Esophagus muscularis mucosa (tissue), 4 donors: ENCODE measurements at places on chromosomes 11 and 22. TPM values are rescaled to one million over a fixed set of nuclear protein-coding genes. Genes with fewer than 3 reads are reported as not detected.

The APOA4 gene
- total RNA-seq, result 0.40 TPM

The DDI1 gene
- total RNA-seq, result not detected

The SLC22A12 gene
- not detected for total RNA-seq

The RNF215 gene
- total RNA-seq, result 17.0 TPM

The C11orf86 gene
- total RNA-seq, result not detected

The PAK1 gene
- 42.5 TPM for total RNA-seq

The JAML gene
- 8.9 TPM for total RNA-seq

The KRTAP5-6 gene
- total RNA-seq, result not detected

The FGF4 gene
- total RNA-seq, result not detected

The RFPL1 gene
- total RNA-seq, result not detected

The ROBO4 gene
- total RNA-seq, result 49.8 TPM

The PITPNM1 gene
- total RNA-seq, result 15.6 TPM

- DNase-seq, result no peak
Measured at GRCh38 chr22:41334215-41334614, 32.9 kb downstream of the ZC3H7B start.

DNA sequence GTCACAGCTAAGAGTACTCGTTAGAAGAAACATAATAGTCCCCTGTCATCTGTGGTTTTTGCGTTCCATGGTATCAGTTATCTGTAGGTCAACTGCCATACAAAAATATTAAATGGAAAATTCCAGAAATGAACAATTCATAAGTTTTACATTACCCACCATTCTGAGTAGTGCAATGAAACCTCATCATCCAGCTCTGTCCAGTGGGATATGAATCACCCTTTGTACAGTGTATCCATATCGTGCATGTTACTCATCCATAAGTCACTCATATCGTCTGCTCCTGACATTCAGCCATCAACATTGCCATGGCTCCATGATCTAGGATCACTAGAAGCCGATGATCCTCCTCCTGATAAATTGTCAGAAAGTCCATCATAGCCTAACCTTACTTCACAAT lies 174.9 kb upstream of the C11orf87 start:
- DNase-seq, result no peak

DNA sequence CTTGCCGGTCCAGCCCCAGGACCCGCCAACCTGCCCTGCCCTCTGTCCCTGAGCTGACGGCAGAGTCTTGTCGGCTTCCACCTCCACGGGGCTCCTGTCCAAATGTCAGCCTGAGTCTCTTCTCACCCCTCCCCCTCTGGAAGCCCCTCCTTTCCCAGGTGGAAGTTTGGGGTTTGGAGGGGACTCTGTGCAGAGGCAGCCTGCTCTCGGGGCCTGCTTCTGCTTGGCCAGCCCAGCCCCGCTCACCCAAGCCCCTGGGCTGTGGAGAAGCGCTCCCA lies 31.0 kb downstream of the CTTN start:
- no peak for DNase-seq

- DNase-seq, result no peak
Measured at GRCh38 chr11:47565340-47566148, at the start of gene PTPMT1. Gene PTPMT1 (plus strand): TSS chr11:47565599. CDS start chr11:47565623, 24 bp downstream.

DNA sequence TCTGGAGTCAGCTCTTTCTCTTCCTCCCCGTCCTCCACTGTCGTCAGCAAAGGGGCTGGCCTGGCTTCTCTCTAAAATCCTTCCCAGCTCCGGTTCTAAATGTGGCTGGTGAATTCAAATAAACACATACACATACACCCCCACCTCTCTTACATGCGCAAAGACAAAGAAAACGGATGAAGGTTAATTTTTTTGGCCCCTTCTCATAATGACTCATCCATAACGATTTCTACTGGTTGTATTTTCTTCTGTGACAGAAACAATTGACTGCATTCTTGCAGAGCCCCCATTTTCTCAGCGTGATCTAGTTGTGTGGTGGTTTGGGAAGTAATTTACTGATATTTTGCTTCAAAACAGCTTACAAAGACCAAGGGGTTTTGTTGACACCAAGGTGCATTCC lies 130.0 kb upstream of the NTM start:
- DNase-seq, result peak; percentile 19

DNA sequence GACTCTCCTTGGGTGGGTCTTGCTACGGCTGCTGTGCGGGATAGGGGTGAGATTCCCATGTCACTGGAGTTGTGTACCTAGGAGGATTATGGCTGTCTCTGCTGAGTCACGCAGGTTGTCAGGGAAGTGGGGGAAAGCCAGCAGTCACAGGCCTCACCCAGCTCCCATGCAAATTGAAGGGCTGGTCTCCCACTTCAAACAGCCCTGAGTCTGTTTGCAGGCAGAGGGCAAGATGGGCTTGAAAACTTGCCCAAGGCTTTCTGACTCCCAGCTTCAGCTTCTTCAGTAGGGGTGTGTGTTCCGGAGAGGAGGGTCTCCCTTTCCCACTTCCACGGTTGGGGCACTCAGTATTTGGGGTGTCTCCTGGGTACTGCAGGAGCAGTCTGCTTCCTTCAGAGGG lies 10.9 kb upstream of the SC5D start:
- no peak for DNase-seq

DNA sequence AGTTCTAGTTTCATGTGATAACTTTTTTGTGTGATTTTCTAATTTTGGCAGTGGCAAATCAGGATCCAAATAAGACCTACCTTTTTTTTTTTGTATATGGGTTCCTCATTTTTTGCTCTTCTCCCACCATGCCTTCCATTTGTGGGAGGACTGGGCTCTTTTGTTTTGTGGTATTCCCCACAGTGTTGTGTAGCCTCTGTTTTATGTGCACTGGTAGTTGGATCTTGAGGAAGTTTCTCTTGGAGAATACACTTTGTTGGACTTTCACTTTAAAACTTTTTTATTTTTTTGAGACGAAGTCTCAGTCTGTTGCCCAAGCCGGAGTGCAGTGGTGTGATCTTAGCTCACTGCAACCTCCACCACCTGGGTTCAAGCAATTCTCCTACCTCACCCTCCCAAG lies 39.7 kb downstream of the PPP6R3 start:
- no peak for DNase-seq

GRCh38 chr11:67195971-67196456 lies 70.3 kb upstream of the GRK2 start:
- no peak for DNase-seq

GRCh38 chr22:29735416-29735815 lies 15.6 kb downstream of the CABP7 start:
- no peak for DNase-seq

DNA sequence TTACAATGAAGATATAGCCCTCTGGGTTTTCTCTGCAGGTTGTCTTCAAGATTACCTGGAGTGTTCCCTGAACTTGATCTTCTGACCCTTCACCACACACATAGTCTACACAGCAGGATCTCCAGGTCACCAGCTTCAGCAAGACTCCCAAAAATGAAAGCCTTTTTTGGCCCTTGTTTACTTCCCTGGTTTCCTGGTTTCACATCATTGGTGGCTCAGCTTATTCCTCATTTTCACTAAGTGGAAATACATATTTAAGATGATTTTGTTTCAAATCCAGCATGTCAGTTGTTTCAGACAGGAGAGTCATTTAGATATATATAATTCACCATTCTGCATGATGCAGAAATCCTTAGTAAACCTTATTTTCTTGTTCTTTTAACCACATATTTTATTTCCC lies 41.6 kb upstream of the MPEG1 start:
- DNase-seq, result peak; percentile 19

DNA sequence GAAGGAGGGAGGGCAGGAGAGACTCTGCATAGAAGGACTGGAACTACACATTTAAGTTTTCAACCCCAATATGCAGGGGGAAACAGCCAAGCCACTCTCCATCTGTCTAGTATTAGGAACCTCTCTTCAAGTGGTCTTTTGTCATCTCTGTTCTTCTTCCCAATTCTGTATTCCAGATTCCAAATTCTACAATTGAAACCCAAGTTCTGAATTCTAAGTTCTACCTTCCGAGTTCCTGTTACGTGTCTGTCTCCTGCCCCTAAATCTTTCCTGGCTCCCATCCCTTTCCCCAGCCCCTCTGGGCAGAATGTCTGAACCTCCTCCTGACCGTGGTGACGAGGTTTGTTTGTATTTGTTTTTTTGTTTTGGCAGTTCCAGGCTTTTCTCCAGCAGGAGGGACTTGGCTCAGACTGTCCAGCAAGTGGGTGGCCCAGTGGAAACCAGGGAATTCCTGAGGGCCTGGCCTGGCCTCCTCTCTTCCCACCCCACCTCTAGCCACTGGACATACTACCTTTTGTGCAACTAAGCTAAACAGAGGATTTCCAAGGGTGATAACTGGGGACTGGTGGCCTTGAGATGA lies 1.6 kb upstream of the THOC5 start:
- DNase-seq, result no peak

DNA sequence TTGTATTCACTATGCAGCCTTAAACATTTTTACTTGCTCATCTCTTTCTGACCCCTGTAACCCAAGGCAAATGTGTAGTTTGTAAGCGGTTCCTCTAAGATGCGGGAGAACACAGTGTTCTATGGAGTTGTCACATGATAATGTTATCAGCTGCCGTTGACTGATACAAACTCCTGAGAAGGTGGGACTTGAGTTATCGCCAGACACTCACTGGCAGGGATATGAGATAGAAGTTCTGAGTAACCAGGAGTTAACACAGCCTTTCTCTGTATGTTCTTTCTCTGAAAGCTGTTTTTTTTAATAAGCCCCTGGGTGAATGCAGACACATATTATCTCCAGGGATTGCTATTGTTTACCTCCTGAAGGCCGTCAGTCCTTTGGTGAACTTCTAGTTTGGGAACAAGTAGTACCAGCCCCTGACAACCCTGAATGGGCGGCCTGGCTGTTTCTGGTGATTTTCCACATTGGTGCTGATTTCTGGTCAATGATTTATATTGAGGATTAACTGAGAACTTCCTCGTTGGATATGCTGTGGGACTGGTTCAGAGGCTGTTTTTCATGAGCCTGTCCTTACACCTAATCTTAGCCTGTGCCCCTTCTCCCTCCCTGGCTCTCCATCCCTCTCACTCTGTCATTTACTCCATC lies 155.3 kb upstream of the RASSF10 start:
- no peak for DNase-seq

GRCh38 chr11:22690871-22691270 lies 24.5 kb downstream of the GAS2 start:
- no peak for DNase-seq

- DNase-seq, result no peak
Measured at GRCh38 chr11:117649296-117650055, 147.5 kb downstream of the DSCAML1 start.

DNA sequence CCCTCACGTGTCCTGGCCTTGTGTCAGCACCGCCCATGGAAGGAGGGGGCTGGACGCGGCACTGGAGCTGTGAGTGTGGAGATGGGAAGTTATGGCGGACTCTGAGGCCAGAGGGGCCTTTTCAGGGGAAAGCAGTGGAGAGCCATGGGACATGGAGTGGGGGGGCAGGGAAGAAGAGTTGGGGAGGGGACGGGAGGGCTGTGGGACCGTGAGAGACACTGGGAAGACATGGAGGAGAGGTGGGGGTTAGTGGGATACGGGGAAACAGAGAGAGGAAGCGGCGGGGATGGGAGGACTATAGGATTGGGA lies 58.2 kb downstream of the FBXO7 start:
- DNase-seq, result no peak

DNA sequence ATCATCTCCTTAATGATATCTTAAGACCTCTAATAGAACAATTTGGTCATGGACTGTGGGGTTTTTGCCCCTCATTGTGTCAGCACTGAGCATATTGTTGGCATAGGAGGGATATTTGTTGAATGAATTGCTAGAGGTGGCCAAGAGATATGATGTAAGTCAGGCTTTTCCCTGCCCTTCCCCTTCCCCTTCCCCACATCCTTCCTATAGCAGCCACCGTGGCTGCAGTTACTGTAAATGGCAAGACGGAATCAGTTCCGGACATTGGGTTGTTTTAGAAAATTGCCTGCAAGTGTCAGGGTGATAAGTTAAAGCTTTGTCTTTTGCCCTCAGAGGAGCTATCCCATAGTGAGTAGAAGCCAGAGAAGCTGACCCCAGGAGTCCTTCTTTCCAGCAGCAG lies 23.0 kb downstream of the LIMK2 start:
- no peak for DNase-seq

DNA sequence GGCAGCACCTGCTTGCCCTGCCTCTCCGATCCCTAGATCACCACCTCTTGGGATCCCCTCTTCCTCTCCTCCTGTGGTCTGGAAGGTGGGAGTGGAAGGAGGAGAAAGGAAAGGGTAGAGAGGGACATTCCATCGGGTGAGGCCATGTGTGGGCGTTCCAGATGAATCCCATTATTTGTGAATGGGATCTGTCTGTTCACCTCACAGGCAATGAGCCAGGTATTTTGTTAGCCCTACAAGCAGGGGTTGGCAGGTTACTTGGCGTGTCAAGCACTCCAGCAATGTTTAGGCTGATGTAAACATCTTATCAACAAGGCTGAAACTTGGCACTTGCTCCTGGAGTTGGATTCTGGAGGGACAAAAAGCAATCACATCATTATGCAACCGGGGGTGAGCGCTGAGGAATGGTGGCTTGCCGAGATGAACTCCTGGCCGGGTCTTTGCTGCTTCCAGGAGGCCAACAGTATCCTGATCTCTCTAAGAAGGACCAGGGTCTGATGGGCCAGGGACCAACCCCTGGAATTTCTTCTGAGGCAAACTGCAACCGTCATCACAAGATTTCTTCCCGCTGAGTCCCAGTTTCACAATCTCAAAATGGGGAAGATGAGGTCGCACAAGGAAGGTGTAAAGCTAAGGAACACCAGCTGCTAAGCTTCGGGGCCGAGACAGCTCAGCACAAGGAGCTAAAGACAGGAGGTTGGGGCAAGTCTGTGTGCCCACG lies 7.8 kb downstream of the ADAMTS8 start:
- peak; percentile 93 for DNase-seq

DNA sequence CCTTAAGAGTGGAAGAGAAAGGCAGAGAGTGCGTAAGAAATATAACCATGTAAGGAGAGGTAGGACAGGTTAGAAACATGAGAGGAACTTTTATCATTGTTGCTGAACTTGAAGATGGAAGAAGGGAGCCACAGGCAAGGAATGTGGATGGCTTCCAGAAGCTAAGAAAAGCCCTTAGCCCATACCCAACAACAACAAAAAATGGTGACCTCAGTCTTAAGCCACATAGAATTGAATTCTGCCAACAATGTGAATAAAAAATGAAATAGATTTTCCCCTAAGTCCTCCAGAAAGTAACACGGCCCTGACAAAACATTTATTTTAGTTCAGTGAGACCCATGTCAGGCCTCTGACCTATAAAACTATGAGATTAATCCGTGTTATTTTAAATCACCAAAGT lies 767.3 kb downstream of the FAM181B start:
- no peak for DNase-seq

- no peak for DNase-seq
Measured at GRCh38 chr11:119512369-119512768, 89.4 kb upstream of the THY1 start.

DNA sequence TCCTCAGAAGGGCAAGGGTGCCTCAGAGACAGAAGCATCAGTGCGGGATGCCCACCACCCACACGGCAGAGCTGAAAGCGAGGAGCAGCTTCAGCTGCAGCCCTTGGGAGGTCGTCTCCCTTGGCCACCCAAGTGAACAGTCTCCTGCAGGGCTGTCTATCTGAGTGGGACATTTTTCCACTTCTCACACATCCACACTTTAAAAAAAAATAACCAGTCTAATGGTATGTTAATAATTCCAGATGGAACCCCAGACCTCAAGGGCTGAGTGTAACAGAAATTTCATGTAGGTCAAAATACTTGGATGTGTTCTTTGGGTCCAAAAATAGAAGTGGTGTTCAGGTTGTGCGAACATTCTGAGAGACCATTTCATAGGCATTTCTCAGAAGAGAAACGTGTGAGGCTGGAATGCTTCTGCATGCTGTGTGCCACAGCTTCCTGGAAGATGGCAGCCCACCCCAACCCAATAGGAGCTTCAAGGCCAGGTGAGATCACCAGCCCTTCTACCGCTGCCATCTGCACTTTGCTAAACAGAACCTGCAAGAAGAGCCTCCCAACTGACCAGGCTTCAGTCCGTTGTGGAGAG lies 623.2 kb downstream of the OPCML start:
- peak; percentile 68 for DNase-seq
